ENCODE measurements at places on chromosomes 6 and 20.

GRCh38 chr6:12235341-12235740 is 54.8 kb upstream of the EDN1 start:
- DNase-seq, result no peak

- no peak for DNase-seq
Measured at GRCh38 chr6:10484912-10485311, 36.2 kb upstream of the GCNT2 start.

- no peak for DNase-seq
Measured at GRCh38 chr6:156994215-156995076, 217.3 kb downstream of the ARID1B start.

DNA sequence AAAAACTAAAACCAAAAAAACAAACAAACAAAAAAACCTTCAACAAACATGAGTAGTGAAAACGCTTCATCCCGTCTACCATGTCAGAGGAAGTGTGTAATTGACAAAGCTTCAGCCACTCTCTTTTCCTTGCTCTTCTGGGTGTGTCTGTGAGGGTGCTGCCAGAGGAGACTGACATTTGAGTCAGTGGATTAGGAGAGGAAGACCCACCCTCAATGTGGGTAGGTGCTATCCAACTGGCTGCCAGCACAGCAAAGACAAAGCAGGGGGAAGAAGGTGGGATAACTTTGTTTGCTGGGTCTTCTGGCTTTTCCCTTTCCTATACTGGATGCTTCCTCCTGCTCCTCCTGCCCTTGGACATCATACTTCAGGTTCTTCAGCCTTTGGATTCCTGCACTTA is 145.6 kb downstream of the TASP1 start:
- DNase-seq, result no peak

GRCh38 chr20:63686492-63687321 is 9.7 kb upstream of the TNFRSF6B start:
- peak; percentile 26 for DNase-seq

DNA sequence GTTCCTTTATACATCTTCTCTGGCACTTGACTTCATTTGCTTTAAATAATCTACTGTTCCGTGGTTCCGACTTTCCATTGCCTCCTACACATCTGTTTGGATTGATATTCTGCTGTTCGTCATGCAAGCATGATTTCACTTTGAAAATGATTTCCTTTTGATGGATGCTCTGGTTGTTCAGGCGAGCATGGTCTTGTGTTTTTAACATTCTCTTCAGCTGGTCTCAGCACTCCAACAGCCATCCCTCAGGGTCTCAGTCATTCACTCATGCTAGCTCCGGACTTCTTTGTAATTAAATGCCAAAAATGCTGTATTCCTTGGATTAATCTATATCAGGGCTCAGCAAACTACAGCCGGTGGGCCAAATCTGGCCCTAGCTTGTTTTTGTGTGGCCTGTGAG is 27.2 kb upstream of the SPACA1 start:
- no peak for DNase-seq

GRCh38 chr20:1566701-1567100 is 9.2 kb upstream of the SIRPD start:
- DNase-seq, result no peak

- peak; percentile 60 for DNase-seq
Measured at GRCh38 chr6:149154261-149154821, 163.2 kb upstream of the TAB2 start.

DNA sequence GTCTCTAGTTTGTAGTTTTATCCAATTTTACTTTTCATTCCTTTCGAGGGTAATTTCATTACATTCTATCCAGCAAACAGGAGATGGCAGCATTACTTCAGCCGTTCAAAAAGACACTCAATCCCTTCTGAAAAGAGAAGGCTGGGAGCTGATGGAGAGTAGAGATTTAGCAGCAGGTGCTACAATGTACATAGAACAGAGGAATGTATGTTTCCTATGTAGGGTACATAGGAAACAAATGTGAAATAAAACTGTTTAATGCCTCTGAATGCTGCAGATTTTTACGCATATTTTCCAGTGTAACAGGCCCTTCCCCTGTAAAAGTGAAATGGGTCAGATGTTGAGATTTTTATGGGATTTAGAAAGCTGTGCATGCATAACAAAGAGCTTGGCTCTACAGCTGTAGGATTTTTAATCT is 16.0 kb downstream of the RPS12 start:
- DNase-seq, result peak; percentile 27

DNA sequence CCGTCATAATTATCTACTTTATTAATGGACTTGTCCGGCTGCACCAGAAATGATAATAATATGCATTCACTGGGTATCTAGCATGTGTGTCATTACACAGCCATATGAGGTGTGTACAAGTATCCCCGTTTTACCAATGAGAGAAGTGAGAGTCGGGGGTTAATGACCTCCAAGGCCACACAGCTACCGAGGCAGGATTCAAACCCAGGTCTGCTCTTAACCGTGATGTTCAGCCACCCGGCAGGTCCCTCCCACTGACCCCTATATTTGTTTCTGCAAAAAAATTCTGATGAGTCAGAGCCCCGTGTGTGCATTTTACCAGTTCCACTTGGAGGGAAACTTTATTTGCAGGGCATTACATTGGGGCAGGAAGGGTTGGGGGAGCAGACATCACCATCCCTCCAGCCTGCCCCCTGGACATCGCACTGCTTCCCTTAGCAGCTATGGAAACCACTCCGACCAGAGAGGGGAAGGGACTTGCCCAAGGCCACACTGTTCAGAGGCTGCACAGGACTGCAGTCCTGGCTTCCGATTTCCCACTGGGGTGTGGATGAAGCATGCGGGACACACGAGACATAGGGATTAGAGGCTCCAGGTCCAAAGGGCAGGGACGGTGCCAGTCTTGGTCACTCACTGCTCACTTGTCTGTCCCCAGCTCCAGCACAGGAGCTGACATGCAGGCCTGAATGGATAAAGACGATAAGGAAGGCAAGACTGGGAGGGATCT is 10.1 kb upstream of the SRC start:
- DNase-seq, result no peak
